ENCODE measurements at places on chromosomes 16 and 17.

DNA sequence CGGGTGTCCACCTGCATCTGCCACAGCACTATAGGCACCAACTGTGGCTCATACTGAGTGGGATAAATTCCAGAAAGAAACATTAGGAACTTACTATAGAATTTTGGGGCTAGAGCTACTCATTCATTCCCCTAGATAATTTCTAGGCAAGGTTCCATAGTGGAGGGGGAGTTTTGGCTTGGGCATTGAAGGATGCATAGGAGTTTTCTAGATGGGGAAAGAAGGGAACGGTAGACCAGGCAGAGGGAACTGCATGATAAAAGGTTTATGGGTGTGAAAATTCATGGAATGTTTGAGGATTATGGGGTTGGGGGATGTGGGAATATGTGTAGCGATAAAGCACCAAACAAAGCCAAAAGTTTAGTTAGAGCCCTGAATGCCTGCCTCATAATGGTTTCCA, 35.5 kb downstream of the IL4R start:
- DNase-seq, result no peak

DNA sequence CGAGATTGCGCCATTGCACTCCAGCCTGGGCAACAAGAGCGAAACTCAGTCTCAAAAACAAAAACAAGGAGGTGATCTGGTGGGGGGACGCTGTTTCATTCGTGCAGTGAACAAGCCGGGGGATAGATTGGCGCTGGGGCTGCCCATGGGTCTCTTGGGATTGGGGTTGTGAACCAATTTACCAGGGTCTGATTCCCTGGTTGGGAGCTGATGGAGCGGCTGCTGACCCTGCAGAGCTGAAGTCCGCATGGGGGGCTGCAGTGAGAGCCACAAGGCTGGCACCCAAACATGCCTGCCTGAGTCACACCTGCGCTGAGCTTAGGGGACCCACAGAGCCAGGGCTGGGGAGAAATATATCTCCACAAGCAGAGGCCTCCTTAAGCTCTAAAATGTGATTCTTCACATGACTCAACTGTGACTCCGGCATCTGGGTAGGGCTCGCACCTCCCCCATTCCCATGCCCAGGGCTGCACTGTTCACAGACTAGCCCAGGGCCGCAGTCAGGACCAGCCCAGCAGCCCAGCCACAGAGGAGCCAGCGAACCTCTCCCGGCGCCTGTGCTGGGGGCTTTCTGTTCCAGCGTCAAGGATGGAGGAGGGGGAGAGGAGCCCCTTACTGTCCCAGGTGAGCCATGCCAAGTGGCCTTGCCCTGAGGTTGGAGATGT, 5.0 kb downstream of the TSPAN10 start:
- DNase-seq, result no peak

GRCh38 chr16:84675884-84676283, 23.9 kb upstream of the USP10 start:
- no peak for DNase-seq

GRCh38 chr16:54546521-54546920, 259.9 kb upstream of the IRX3 start:
- DNase-seq, result no peak

DNA sequence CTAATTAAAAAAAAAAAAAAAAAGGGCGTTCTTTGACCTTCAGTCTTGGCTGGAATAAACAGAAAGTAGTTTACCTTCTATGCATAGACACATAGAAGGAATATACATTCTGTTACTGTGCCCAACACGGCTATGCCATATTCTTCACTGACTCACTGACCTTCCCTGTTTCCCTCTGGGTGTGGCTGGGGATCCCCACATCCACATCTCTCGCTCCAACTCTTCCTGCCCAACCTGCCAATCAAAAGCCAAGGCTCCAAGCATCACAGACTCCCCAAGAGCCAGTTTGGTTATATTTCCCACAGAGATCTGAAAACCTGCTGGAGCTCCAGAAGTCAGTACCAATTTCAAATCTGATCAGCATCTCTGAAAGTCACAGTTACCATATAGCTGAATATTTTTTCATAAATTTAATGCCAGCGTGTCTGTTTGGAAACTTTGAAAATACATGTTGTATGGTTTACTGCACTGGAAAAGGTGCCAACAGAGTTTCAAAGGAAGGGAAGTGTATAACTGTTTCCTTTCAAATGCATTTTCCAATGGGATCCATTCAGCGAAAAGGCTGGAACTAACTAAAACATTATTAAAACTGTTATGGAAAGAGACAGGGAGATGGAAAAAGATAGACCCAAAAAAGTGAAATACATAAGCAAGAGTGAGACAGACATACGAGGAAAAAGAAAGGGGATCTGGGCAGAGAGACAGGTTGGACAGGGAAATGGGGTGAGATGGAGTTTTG, 91.8 kb downstream of the SMG6 start:
- no peak for DNase-seq

GRCh38 chr16:75096656-75097055, 19.9 kb downstream of the LDHD start:
- no peak for DNase-seq

DNA sequence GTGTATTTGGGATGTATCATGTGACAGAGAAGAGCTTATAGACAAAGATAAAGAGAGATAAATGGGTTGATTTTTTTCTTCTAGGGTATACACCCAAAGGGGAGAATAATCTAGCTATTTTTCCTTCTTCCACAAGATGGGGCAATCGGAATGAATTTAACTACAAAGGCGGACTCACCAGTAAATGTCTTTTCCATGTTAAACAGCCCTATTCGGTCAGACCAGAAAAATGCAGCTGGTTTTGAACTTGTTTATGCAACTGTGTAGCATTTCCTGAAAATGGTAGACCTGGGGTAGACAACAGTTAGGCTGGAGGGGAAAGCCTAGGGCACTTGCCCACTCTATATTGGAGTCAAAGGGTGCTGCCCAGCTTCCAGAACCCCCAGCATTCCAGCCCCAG, 477.1 kb downstream of the TOX3 start:
- peak; percentile 13 for DNase-seq

- no peak for DNase-seq
These were observed 22.9 kb downstream of the UBN1 start for GRCh38 chr16:4870138-4870671.

GRCh38 chr16:51651061-51651466, 500.0 kb upstream of the SALL1 start:
- no peak for DNase-seq

All from hematopoietic multipotent progenitor cell treated with erythropoietin and hydrocortisone succinate and interleukin-3 and kit ligand, for 4 days (in vitro differentiated cells).